Stimulated activated CD8-positive, alpha-beta memory T cell treated with anti-CD3 and anti-CD28 coated beads, Interleukin-7, amount 100 ng/mL, for 24 hours (primary cell): ENCODE measurements at places on chromosomes 1 and 21.

- DNase-seq = no peak
Measured at GRCh38 chr1:166307261-166308188, 140.7 kb upstream of the FAM78B start.

GRCh38 chr1:222919478-222919865 is 104.6 kb downstream of the DISP1 start:
- no peak for DNase-seq

GRCh38 chr1:172951730-172952365 is 98.9 kb downstream of the TNFSF18 start:
- DNase-seq = no peak

GRCh38 chr1:201259476-201260235 is 23.6 kb upstream of the PKP1 start:
- no peak for DNase-seq

- no peak for DNase-seq
Measured at GRCh38 chr1:22491995-22492715, 40.5 kb downstream of the ZBTB40 start.

DNA sequence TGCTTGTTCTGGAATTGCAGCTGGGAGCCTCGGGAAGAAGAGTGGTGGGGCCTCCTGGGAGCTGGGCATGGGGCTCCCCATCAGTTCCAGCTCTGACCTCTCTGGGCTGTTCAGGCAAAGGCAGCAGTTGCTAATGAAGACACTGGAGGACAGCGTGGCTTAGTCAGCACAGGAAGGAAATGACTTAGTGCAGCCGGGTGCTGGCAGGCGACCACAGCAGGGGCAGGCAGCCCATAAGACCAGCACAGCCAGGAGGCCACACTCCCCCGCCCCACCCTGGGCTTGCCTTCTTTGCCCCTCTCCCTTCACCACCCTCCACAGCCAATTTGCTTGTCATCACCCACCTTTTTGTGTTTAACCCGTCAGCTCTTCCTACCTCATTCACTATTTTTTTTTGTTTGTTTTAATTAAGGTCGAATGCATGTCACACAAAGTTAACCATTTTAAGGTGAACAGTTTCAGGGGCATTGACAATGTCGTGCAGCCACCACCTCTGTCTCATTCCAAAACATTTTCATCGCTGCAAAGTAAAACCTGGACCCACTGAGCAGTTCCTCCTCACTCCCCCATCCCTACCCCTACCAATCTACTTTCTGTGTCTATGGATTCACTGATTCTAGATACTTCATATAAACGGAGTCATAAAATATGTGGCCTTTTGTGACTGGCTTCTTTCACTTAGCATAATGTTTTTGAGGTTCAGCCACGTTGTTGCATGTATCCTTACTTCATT is 10.9 kb downstream of the OLIG2 start:
- no peak for DNase-seq

GRCh38 chr1:206680279-206680678 is 4.4 kb upstream of the MAPKAPK2 start:
- no peak for DNase-seq

DNA sequence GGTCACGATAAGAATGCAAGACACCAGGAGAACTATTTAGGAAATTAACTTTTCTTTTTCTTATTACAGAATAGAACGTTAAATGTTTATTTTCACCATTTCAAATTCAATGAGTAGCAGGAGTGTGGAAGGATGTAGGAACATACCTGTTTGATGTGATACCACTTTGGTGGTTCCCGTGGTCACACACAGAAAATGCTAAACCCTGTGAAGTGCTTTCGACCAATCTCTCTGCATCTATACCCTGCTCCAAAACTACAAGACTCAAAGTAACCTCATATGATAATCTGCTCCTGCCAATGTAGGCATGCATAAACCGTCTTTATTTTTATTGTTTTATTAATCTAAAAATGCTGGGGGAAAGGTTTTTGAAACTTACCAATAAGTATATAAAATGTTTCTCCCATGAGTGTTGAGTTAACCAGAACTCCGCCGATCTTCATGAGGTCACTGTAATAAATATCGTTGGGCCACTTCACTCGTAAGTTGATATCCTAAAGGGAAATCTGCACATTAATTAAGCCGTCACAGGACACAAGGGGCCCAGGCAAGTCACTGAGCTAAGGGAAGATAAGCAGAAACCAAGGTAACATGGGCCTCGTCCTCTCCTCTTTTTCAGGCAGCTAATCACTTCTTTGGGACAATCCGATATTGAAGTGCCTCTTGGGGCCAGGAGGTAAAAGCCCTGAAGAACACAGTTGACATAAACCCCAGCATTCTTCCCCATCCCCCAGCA is 60.6 kb downstream of the SIM2 start:
- no peak for DNase-seq

GRCh38 chr1:62809788-62810187 is 25.9 kb downstream of the ATG4C start:
- DNase-seq = no peak

DNA sequence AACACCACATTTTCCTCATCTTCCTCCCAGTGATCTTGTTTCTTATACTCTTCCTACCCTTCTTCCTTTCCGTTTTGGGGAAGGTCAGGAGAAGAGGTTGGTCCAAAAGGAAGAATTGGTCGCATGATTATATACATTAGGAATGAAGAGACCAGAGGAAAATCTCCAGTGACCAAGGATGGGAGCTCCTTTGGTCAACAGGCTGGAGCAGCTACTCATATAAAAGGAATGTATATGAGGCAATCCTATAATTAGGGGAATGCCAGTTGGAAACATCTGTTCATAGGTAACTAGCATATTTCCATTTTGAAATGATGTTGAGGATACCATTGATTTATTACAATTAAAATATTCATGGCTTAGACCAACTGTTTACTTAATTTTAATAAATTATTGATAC is 114.5 kb downstream of the LRRC40 start:
- no peak for DNase-seq

DNA sequence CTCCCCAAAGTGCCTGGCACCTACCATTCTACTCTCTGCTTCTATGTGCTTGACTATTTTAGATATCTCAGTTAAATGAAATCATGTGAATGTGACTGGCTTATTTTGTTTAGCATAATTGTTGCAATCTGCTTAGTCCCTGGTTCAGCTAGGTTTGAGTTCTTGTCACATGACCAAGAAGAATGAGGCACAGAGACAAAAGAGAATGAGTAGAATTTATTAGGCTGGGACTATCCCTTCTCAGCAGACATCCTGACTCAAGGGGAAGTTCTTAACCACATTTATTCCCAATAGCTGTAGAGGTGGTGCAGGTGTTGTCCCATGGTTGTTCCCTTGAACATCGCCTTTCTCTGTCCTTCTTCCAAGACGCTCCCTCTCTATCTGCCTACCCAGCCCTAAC is 1485.7 kb downstream of the KCNT2 start:
- DNase-seq = no peak

DNA sequence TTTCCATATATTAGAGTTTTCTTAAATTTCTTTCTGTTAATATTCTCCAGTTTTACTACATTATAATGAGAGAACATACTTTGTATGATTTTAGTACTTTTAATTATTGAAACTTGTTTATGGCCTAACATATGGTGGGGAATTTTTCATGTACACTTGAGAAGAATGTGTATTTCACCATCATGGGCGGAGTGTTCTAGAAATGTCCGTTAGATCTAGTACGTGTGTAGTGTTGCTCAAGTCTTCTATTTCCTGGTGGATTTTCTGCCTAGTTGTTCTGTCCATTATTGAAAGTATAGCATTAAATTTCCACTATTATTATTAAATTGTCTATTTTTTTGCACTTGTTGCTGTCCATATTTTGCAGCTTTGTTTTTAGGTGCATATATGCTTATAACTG is 64.0 kb upstream of the RGS21 start:
- no peak for DNase-seq

DNA sequence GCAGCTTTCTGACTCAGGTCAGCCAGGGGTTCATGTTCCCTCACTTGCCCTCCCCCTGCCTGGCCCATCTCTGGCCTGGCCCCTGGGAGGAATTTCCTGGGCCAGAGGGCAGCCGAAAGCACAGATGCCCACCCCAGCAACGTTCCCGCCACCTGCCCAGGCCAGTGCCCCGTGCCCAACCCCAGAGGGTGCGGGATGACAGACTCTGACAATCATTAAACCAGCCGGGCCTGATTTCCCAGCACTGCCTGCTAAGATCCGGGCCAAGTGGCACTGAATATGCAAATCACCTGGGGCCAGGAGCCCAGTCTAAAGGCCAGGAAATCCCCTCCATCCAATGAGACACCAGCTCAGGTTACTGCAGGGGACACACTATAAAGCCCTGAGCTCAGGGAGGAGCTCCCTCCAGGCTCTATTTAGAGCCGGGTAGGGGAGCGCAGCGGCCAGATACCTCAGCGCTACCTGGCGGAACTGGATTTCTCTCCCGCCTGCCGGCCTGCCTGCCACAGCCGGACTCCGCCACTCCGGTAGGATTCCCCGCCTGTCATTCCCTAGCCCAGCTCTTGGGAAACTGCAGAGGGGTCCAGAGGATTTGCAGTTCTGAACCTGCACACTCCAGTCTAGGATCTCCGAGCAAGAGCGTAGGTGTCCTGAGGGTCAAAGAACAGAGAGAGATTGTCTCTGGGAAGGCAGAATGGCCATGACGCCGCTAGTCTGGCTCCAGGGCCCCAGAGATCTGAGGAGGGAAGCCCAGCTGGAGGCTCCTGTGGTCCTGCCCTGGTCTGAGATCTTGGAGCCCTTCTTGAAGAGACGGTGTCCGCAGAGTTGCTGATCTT is at the start of gene ELF3:
TSS of gene ELF3 (plus strand) at position 408 of the 836 bp plus-strand sequence. CDS start 550 bp downstream, outside the sequence.
- DNase-seq = no peak

GRCh38 chr1:97920276-97920831 is 480 bp downstream of the DPYD start:
- DNase-seq = no peak

- DNase-seq = no peak
Measured at GRCh38 chr1:39898648-39899603, 2.8 kb downstream of the MYCL start.

DNA sequence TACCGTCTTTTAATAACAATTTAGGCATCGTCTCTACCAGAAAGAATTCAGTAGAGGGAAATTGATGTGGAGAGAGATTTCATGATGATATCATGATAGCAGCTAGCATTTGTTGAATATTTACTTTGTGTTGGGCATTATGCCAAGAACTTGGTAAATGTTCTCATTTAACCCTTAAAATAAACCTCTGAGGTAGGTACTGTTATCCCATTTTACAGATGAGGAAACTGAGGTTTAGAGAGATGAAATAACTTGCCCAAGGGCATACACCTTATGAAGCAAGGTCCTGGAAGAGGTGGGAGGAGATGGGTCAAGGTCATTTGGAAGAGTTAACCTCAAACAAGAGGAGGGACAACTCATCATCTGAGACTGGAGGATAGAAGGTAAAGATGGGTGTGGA is 34.8 kb downstream of the TSNAX start:
- no peak for DNase-seq

DNA sequence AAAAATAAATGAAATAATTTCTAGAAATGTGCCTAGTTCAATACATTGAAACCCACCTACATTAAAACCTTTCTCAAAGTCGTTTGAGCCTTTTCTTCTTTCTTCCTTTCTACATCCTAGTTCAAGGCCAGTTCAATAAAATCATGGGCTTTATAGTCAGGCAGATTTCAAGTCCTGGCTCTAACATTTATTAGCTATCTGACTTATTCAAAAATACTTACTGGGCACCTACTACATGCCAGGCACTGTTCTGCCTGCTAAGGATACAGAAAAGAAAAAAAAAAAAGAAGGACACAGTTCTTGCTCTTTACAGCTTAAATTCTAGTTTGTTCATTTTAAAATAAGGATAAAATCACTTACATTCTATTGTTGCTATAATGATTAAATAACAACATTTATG is 134.2 kb upstream of the FGGY start:
- DNase-seq = no peak

GRCh38 chr1:107879346-107879745 is 85.6 kb downstream of the VAV3 start:
- DNase-seq = no peak

DNA sequence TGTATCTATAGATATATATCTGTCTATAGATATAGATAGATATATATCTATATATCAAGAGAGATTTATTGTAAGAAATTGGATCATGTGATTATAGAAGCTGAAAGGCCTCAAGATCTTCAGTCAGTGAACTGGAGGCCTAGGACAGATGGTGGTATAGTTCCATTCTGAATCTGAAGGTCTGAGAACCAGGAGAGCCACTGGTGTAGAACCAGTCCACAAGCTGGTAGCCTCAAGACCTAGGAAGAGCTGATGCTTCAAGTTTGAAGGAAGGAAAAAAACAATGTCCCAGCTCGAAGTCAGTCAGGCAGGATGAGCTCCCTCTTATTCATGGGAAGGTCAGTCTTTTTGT is 213.2 kb upstream of the JUN start:
- no peak for DNase-seq

DNA sequence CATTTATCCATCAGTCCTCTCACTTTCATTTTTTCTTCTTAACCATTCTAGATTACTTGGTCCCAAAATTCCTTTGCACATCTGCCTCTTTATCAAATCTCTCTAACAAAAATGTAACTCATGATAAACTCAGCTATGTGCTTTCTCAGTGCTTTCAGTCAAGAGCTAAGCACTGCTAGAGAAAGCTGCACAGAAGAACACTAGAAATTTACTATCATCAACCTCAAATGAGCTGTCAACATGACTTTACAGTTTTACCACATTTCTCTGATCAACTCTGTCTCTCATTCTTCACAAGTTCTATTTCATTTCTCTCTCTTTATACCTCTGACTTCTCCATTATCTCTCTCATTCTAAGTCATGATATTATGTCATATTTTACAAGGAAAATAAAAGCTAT is 54.2 kb upstream of the PRKACB start:
- no peak for DNase-seq

DNA sequence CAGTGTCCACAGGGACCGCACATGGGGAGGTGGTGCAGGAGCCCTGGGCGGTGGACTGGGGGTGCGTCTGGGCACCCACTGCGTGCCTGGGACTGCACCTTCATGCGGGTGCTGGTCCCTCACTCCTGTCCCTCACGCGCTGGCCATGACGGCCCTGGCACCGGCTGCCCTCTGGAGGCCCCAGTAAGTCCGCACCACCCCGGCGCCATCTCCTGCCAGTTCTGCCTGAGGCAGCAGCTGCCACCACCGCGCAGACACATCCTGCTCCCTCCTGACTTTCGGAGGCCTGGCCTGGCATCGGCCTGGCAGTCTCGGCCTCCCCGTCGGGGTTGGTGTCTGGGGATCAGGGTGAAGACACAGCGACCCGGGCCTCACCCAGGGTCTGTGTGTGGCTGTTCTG is 64.8 kb downstream of the MORN1 start:
- no peak for DNase-seq

GRCh38 chr21:42423197-42423675 is 19.5 kb downstream of the UBASH3A start:
- DNase-seq = no peak

- DNase-seq = no peak
Measured at GRCh38 chr1:59261537-59261936, 35.4 kb upstream of the FGGY start.

- DNase-seq = no peak
Measured at GRCh38 chr1:173191011-173191705, 16.0 kb downstream of the TNFSF4 start.
